Hematopoietic multipotent progenitor cell treated with erythropoietin and hydrocortisone succinate and interleukin-3 and kit ligand, for 6 days (in vitro differentiated cells): ENCODE measurements at places on chromosomes 13 and 19.

DNA sequence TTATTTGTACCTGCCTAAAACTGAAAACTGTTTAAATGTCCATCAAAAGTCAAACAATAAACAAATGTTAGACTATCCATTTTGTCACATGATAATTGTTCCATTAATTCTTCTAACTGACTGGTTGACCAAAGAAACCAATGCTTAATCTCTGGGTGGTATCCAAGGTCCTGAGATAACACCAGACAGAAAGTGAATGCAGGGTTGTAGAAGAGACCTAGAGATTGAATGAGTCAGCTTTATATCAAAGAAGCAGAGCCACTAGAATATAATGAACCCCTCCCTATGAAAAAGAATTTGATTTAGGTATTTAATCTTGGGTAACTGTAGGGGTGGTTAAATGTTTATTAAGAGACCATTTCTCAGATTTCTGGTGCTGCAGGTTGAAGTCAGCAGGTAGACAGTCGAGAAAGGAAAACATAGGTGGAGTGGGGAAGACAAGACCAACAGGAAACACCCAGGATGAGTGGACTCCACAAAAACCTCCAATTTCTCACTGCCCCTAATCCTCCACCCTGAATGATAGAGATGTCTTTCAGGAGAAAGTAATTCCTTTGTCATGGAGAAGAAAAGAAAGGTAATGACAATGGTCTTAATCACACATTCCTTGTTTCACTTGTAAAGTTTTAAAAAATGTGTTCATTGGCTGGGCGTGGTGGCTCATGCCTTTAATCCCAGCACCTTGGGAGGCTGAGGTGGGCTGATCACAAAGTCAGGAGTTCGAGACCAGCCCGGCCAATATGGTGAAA lies 536.4 kb downstream of the IRS2 start:
- no peak for DNase-seq

GRCh38 chr13:40058757-40059236 lies 403.3 kb downstream of the COG6 start:
- DNase-seq, result no peak

GRCh38 chr13:20814224-20814910 lies 40.6 kb upstream of the EEF1AKMT1 start:
- DNase-seq, result no peak

DNA sequence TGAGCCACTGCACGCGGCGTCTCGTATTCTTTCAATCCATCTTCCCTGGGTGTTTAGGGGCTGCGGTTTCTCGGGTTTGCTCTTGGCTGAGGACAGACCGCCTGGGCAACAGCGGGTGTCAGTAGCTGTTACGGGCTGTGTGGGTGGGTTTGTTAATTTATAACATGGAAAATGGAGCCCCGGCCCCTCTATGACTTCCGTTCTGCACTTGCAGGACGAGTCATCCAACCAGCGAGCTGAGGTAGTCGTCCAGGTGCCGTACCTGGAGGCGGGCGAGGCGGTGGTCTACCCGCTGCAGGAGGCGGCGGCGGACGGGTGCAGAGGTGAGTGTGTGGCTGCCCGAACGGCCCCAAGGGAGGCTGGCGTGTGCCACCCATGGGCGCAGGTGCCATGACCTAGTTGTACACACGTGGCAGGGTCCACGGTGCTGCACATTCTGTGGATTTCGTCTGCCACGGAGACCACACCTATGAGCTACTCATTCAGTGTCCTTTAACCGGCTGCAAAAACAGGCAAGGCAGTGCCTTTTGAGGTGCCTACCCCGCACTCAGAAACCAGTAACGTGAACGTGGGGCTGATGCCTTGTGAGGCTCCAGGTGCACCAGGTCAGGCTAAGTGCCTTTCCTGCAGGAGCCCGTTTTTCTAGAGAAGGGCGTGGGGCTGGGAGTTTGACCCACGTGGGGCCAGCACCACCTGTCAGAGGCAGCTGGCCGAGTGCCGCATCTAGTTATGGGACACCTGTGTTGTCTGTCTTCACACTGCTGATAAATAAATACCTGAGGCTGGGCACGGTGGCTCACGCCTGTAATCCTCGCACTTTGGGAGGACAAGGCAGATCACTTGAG lies 10.9 kb downstream of the POLR2E start:
- no peak for DNase-seq
